ENCODE measurements at places on chromosomes 6 and 20.
A peak's percentile ranks its signal among the peaks of the same experiment; 100 is the strongest.

- no peak for DNase-seq
These were observed 24.8 kb downstream of the SPACA1 start for GRCh38 chr6:88072462-88072861.

DNA sequence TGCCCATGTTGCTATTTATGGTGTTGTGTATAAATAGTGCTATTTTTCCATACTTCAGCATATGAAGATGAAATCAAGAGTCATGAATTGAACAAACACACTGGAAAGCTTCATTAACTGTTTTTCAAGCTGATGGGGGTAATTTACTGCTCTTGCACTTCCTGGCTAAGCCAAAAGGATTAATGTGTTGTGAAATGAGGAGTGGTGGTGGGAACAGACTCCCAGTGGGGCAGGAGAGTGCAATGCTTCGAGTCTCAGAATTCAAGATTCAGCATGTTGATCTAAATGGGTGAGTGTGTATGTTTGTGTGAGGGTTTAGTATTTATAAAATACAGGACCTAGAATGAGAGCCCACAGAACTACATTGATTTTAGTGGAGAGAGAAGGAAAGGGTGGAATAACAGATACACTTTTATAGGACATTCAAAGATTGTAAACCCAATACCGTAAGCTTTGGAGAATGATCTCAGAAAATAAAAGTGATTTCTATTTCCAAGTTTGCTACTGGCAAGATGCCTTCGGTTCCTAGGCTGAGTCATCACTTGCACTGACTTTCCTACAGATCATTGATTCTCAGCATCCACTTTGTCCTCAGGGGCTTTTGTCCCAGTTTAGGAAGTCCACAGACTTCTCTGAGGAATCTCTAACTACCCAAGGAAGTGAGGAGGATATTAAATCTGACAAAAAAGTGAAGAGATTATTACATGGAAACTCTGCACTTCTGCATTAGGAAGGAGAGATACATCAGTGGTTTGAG is 303.6 kb downstream of the TRDN start:
- no peak for DNase-seq

DNA sequence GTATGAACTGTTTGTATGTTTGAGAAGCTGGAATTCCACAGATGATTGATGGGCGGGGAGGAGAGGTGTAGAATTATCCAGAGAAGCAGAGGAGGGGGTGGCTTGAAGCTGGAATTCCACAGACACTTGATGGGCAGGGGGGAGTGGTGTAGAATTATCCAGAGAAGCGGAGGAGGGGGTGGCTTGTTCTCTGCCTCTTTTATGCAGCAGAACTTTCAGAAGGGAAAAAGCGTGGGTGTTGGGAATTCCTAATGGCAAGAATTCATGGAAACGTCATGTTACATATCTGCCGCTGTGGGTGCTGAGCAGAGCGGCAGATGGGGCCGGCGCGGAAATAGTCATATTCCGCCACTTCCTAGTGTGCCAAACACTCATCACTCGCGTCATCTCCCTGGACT is 167.9 kb upstream of the KCNG1 start:
- DNase-seq, result no peak

- DNase-seq, result no peak
These were observed 4.6 kb downstream of the CST4 start for GRCh38 chr20:23684261-23684660.

- no peak for DNase-seq
These were observed 841.4 kb upstream of the MAP3K7 start for GRCh38 chr6:91428296-91428695.

GRCh38 chr6:40336940-40337760 is 250.0 kb downstream of the LRFN2 start:
- no peak for DNase-seq

GRCh38 chr20:20731000-20731944 is 18.8 kb upstream of the RALGAPA2 start:
- no peak for DNase-seq

DNA sequence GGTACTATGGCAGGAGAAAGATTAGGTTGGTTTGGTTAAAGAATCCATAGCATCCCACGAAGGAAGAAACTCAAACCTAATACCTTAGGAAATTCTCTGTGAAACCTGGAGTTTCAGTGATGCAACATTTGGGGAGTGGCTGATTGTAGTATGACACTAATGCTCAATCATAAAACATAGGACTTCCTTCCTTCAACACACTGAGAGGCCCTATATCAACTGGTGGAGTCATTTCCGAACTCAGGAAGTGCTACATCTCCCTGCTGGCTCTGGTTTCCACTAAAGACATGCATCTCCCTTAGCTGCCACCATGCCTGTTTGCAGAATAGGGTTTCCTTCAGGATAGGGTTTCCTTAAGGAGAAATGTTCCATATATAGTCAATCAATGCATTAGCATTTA is 5.2 kb upstream of the MANEA start:
- DNase-seq, result no peak

DNA sequence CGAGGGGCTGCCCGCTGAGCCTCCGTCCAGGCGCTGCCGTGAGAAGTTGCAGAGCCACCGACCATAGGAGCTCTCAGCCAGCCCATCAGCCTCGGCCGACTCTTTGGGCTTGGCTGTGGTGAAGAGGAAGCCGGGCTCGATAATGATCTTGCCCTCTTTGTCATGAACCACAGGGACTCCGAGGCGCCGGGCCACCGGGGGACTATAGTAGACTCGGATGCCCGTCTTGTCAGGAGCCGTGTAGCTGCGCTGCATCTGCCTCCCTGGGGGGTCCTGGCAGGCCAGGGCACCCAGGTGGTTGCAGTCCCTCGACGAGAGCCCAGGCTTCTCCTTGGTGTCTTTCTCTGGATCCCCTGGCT is 20.5 kb upstream of the DSN1 start:
- DNase-seq, result no peak

- DNase-seq, result no peak
These were observed 45.0 kb downstream of the LYRM4 start for GRCh38 chr6:5215799-5216198.

DNA sequence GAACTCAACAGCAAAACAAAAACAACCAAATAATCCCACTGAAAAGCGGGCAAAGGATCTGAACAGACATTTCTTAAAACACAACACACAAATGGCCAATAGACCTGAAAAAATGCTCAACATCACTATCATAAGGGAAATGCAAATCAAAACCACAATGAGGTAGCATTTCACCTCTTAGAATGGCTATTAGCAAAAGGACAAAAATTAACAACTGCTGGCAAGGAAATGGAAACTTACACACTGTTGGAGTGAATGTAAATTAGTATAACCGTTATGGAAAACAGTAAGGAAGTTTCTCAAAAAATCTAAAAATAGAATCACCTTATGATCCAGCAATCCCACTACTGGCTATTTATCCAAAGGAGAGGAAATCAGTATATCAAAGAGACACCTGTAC is 20.9 kb downstream of the FAM8A1 start:
- no peak for DNase-seq

GRCh38 chr6:124963416-124963785 is 1.2 kb downstream of the RNF217 start:
- DNase-seq, result no peak

- DNase-seq, result no peak
These were observed 94.9 kb upstream of the C6orf118 start for GRCh38 chr6:165404296-165404695.

- DNase-seq, result no peak
These were observed 13.2 kb upstream of the ZBTB24 start for GRCh38 chr6:109496036-109496772.

DNA sequence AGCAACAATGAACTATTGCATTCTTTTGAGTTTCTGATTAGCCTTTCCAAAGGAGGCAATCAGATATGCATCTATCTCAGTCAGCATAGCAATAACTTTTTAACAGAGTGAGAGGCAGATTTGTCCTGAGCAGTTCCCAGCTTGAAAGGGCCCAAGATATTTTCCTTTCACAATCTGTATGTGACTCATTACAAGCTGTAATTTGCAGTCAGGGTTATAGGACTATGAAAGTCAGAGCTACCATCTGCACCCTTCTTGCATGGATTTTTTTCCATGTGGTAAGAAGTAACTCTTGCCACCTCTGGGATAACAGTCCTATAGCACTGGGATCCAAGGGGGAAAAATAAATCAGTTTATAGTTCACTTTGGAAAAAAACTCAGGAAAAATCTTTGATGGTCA is 318.2 kb upstream of the RGS17 start:
- no peak for DNase-seq

- peak; percentile 37 for DNase-seq
These were observed 305.3 kb downstream of the CLIC5 start for GRCh38 chr6:45710304-45710821.

DNA sequence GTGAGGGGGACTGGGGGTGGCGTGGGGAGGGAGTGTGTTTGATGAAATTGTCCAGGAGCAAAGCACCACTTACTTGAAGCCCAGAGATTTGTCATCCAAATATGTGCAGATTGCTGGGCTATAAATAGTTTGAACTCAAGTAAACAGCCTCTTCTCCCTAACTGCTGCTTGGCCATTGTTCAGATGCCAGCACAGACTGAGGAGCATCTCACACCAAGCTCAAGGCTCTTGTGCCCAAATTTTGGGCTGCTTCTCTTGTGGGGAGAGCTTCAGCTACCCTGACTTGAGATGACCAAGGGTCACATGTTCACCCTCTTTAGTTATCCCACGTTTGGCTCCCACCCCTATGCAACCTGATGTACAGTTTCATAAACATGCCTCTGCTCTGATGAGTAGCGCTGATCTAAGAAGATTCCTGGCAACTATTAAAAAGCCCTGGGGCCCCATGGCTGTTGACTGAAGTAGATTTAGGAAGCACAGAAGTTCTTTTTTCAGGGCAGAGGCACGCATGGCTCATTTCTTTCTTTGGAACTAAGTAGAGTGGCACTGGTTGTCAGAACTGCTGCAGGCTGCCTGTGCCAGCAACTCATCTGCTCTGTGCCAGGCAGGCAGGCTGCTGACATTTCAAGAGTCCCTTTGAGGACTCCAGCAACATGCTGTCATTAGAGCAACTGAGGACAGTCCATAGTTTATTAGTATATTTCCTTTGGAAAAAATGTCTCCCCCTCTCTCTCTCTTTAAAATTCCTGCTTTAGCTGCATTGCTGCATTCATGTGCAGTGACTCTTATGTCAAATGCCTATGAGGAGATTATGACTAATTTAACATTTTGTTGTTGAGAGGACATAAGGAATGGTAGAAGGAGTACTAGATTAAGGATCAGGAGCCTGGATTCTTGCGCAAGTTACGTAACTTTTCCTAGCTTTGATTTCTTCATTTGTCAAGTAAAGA is 9.6 kb upstream of the PKIG start:
- DNase-seq, result no peak

GRCh38 chr6:118569498-118569897 is 21.4 kb downstream of the PLN start:
- DNase-seq, result no peak

- DNase-seq, result peak; percentile 68
These were observed 816 bp upstream of the MAN1A1 start for GRCh38 chr6:119350202-119350951.

DNA sequence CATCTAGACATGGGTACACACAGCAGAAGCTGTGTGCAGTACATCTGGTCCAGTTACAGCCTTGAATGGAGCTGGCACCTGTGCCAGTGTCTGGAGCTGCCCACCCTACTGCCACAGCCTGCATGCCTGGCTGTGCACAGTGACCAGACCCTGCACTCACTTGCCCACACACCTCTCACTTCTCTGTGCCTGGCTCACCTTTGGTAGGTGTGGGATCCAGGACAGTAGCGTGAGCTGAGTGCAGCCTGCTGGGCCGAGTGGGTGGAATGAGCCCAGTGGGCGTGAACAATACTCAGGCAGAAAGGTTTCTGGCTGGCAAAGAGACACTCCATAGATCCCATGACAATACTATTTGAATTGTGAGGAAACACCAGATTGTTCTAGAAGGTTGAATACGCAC is 839.5 kb upstream of the FLRT3 start:
- DNase-seq, result no peak

- DNase-seq, result peak; percentile 84
These were observed 12.2 kb upstream of the SERPINB1 start for GRCh38 chr6:2853769-2854395.

All from CD4-positive, alpha-beta T cell treated with Interferon alpha-2 for 1 hour (primary cell).